ENCODE measurements at places on chromosomes 6 and 20. TPM values are rescaled to one million over a fixed set of nuclear protein-coding genes. Genes with fewer than 3 reads are reported as not detected.

- no peak for DNase-seq
These were observed 260.1 kb upstream of the SGK1 start for GRCh38 chr6:134577998-134578397.

The HLA-DPB1 gene
- 21.6 TPM for polyA plus RNA-seq

The MAFB gene
- polyA plus RNA-seq, result 15.9 TPM

DNA sequence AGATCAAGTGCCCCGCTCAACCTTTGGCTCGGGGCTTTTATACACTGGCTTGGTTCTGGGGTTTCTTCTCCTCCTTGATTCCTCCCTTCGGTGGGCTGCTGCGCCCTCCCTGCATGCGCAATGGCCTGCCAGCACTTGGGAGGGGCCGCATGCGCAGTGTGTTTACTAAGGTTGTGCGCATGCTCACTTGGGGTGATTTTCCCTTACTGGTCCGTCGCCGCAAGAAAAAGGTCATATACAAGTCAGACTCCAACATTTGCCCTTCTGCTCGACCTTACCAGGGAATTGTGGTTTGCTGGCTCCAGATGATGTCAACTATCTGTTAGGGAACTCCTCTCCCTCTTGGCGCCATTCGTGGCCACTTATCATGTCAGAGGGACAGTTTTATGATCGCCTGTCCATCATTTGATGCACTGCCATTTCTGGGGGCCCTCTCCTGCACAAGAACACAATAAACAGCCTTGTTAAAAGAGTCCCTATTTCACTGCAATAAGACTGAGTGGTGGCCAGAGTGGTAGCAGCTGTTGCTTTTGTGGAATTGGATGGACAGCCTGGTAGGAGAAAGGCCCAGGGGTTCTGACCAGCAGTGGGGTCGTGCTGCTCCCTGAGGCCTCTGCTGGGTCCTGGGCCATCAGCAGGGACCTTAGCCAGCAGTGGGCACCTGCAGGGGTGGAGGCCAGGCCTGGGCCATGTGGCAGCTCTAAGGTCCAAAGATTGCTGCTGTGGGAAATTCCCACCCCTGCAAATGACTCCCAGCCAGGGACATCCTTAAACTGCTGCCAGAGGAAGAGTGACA is 2.8 kb upstream of the LBP start:
- DNase-seq, result no peak

The GOPC gene
- 77.8 TPM for polyA plus RNA-seq
